ENCODE measurements at places on chromosomes 3 and 15.

DNA sequence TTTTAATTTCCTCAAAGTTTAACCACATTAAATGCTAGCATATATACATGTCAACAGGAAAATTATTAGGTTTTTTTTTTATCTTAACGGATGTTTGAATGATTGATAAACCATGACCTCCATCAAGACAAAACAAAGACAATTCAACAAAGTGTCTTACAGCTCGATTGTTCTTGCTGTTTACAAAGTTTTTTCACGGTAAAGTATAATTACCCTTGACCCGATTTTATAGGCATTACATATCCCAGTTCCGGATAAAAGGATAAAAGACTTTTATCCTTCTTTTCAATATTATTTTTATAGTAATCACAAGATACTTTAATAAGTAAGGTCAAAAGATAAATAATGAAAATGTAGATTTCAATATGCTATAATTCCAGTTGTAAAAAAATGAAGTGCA, 96.9 kb downstream of the RORA start:
- no peak for DNase-seq

DNA sequence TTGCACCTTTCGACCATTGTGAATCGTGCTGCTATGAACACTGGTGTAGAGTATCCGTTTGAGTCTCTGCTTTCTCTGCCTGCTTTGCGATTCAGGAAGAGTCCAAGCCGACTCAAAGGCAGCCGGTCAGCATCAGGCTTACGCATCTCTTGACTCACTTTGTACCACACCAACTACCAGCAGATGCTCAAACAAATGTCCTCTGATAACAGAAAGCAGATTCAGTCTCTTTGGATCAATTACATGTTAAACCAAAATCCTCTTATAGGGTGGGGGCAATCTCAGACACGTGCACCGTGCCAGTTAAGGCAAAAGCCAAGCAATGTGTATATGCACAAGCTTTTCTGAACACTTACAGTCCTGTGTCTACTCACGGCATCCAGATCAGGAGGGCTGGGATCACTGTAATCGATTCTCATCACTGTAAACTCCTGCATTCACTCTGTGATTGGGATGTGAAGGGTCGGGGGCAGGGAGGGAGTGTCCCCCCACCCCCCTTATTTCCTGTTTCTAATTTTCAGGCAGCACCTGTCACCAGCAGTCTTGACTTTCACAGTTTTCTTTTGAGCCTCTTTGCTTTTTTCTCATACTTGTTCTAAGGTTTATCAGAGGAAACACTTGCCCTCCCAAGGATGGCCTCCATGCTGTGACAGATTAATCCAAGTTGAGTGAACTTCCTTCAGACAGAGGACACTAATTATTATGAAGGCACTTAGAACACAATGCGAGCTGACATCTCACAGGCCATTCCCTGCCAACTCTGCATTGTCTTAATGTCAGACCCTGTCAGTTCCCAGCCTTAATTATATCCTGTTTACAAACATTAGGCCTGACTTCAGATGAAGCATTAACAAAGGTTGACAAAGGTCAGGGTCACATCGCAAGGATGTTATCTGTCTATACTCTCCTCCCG, 153.5 kb downstream of the MECOM start:
- no peak for DNase-seq

GRCh38 chr3:34106379-34106778, 307.9 kb downstream of the PDCD6IP start:
- DNase-seq: no peak

- DNase-seq: no peak
Measured at GRCh38 chr15:87671289-87671688, 585.2 kb downstream of the NTRK3 start.

DNA sequence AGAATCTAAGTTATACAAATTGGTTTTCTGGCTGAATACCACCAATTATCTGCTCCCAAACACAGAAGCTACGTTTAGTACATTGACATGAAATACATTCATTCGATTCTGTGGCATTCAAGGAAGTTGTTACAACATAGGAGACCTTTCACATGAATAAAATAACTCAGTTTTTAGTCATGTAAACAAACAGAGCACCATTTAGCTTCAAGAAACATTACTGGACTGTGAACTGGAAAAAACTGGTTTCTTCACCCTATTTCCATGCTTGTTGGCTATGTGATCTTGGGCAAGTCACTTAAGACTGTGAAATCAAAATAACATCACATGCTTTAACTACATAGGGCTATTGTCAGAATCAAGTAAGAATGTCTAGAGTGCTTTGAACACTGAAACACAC, 46.2 kb downstream of the NRG4 start:
- no peak for DNase-seq

GRCh38 chr3:48077815-48078214, 61.6 kb upstream of the MAP4 start:
- no peak for DNase-seq
